ENCODE measurements at places on chromosomes 11 and 22.

- DNase-seq = no peak
Observed at GRCh38 chr11:11442791-11443190, 89.7 kb upstream of the CSNK2A3 start.

GRCh38 chr11:1653541-1654387 is 24.2 kb downstream of the KRTAP5-5 start:
- no peak for DNase-seq

DNA sequence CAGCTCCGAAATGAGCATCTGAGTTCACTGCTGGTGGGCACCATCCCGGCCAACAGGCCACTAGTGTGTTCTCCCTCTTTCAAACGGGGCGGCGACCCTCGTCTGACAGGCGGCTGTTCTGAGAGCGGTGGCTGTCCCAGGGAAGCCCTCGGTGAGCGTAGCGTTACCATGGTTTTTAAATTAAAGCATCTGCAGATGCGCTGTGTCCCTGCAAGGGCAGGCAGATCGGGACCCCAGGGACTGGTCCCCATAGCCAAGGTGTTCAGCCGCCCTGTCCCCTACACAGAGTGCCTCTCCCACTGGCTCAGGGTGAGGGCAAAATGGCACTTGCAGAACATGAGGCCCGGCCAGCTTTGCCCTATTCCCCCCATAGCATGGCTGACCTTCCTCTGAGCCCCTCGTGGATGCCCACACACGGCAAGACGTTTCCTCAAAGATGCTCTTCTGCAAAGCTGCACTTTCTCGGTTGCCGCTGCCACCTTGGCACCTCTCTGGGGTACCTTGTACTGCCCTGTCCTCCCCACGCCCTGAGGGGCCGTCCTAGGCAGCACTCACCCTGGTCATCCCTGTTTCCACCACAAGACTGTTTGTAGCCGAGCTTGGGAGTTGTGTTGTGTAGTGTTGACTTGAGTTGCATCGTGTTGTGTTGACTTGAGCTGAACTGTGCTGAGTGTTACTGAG is 51.9 kb upstream of the KCNQ1OT1 start:
- no peak for DNase-seq

DNA sequence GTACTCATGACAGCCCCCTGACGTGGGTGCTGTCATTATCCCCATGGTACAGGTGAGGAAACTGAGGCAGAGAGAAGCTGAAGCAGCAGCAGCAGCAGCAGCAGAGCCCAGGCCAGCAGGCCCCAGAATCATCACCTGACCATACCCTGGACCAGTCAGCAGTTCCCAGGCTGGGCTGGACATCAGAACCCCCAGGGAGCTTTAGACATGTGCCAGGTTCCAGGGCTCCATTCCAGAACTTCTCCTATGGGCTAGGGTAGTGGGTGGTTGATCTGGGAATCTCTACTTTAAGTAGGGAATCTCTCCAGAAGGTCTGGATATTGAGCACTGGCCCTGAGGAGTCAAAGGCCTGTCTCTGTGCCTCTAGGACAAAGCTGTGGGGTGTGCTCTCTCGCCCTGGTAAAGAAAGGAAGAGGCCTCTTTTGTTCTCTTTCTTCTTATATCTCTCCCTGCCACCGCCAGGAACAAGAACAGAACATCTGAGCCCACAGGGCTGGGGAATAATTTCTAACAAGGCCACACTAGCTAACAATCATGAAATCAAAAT is 26.6 kb downstream of the MAFF start:
- no peak for DNase-seq

DNA sequence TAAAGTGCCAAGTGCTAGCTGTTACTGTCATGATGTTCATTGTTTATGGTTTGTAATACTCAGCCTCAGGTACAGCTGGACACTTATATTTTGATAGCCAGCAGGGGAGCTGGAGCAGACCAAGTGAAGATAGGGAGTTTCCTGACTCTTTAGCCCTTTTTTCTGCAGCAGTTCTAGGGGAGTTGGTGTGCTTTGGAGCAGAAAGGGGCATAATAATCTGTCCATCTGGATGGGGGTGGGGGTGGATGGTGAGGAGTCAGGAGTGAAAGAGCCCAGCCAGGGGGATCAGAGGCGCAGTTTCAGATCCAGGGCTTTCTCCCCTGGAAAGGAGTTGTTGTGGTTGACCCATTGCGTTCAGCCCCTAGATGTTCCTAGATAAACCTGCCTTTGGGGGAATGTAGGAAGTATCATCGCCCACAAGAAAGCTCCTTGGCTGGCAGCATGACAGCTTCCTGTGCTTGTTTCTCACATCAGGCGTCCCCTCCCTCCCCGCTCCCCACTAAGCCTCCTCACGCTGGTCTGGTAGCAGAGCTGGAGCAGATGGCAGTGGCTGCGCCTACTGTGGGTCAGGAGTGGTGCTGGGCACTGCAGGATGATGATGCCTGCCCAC is 41.9 kb downstream of the MED15 start:
- no peak for DNase-seq
